ENCODE measurements at places on chromosomes 3 and 15.

DNA sequence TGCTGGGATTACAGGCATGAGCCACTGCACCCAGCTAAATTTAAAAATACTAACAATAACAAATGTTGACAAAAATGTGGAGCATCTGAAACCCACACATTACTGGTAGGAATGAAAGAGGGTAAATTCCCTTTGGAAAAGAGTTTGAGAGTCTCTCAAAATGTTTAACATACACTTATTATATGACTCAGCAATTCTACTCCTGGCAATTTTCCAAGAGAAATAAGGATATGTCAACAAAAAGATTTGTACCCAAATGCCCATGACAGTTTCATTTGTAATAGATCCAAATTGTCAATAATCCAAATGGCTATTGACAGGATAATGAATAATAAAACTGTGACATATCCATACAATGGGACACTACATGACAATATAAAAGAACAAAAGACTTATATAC, 9.0 kb downstream of the HCLS1 start:
- DNase-seq, result no peak

DNA sequence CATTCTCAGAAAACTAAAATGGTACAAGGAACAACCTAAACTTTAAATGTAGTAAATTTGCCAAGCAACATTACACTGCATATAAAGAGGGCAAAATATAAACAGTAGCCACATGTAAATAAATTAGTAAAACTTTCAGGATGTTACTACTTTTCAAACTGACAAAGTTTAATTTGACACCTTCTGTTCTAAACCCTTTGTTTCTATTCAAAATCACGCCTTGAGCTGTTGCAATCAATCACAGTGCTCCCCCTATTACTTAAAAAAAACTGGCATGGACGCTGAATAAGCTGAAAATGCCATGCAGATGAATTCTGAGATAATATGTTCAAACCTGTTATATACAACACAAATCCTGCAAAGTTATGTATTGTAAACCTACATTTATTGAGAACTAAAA, 69.3 kb downstream of the SATB1 start:
- no peak for DNase-seq

- DNase-seq, result no peak
These were observed 79.1 kb upstream of the HACD2 start for GRCh38 chr3:123663977-123664376.

DNA sequence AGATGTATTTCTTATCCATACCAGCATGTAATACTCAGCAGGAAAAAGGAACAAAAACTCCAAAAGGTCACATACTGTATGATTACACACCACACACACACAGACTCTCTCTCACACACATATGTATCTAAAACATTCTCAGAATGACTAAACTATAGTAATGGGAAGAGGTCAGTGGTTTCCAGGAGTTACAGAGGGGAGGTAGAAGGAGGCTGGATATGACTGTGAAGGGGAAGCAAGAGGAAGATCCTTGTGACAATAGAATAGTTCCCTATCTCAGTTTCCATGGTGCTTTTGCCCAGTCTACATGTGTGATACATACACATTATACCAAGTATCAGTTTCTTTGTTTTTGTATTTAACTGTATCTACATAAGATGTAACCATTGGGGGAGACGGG, 190.1 kb downstream of the IL5RA start:
- DNase-seq, result no peak

DNA sequence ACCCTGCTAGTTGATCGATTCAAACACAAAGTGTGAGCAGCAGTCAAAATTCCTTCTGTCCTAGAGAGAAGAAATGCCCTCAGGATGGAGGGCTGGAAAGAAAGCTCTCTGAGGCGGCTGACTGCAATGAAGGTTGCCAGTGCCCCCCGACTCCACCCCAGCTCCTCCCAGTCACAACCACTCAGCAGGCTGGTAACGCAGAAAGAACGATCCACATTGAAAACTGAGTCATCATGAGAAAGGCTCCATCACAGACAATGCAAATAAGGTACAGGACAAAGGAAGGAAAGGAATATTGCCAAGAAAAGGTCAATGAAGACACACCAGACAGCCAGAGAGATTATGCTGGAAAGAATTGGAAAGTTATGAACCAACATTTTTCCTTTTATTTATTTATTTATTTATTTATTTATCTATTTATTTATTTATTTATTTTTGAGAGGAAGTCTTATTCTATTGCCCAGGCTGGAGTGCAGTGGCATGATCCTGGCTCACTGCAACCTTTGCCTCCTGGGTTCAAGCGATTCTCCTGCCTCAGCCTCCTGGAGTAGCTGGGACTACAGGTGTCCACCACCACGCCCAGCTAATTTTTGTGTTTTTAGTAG, 17.4 kb upstream of the VGLL4 start:
- no peak for DNase-seq

GRCh38 chr3:99658274-99658673, 19.9 kb downstream of the COL8A1 start:
- DNase-seq, result no peak

GRCh38 chr3:4065554-4065953, 237.6 kb upstream of the SETMAR start:
- no peak for DNase-seq
